Activated CD8-positive, alpha-beta memory T cell treated with anti-CD3 and anti-CD28 coated beads, Interleukin-2, amount 50 U/mL, for 4 hours (primary cell): ENCODE measurements at places on chromosomes 12 and 14.

DNA sequence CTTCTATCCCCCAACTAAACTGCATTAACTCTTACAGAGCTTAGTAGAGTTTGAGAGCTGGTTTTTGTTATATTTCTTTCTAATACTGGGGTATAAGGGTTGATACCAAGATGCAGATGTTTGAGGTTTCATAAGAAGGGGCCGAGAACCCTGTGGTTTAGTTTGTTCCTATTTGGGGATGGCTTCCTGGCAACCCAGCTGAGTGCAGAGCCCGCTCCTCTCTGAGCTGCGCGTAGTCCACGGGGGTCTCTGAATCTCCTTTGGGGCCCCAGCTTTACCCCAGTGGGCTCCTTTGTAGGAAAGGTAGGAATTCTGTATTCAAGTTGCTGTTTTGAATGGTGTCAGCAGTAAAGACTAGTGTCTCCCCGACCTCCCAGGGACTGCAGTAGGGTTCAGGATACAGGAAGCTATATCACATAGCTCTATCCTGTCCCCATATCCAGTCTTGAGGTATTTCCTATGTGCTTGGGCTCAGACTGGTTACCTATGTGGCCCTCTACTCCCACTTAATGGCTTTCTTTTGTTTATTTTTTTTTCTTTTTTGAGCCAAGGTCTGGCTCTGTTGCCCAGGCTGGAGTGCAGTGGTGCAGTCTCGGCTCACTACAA is 25.4 kb downstream of the PLXNC1 start:
- DNase-seq, result no peak

DNA sequence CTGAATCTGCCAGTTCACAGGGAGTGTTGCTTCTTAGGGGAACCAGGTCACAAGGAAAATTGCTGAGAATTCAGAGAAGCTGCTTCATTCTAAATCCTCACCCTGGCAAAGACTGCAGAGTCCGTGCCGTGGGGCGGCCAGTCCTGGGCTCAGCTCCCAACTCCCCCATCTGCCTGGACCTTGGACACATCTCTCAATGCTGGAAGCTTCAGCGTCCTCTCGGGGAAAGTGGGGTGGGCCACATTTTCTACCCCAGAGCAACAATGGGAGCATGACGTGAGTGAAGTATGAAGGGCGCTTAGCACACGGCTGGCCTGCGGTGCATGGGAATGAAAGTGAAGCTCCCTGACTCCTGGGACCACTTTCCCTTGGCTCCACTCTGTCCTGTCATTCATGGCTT is 31.2 kb downstream of the HVCN1 start:
- DNase-seq, result no peak

DNA sequence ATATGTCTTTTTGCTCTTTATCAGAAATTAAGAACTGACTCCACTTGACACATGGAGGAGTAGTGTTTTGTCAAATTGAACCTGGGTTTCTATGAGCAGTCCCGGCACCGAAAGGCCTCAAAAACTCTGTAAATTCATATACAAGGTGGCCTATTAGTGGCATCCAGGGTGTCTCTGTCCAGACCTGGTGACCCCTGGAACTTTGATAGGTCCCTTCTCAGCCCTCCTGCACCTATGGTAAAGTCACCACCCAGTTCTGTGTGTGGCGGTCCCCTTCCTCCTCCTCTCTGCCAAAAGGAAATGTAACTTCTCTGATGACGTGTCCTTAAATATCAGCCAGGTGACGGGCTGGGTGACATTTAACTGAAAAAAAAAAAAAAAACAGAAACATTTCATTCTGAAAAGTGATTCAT is 204.0 kb upstream of the FOXN3 start:
- peak; percentile 46 for DNase-seq

- peak; percentile 28 for DNase-seq
These were observed 4.5 kb upstream of the MIA2 start for GRCh38 chr14:39229222-39229543.

DNA sequence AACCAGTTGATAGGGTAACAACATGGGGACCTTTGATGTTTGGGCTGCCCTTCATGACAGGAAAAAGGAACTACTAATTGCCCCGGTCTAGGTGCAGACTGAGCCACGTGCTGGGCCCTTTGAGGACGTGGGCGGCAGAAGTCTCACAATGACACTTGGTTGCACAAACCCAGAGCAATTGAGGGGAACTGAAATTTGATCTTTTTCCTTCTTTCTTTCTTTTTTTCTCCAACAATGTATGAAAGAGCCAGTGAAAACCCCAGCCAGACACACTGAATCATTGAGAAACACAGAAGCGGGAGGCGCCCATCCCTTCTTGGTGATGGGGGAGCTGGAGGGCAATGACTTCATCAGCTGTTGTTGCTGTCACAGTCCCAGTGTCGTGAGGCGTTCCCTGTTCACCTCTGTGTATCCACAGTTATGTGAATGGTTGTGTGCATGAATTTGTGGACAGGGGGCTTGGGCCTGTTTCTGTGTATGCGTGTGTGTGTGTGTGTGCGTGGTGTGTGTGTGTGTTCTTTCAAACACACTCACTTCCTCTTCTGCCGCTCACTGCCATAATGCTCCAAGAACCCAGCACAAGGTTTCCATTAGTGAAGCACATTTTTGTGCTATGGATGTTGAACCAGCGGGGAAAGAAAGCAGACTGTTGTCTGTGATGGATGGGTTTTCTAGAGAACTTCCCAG is 137.5 kb upstream of the CCND2 start:
- peak; percentile 28 for DNase-seq

- no peak for DNase-seq
These were observed 24.3 kb downstream of the VCPKMT start for GRCh38 chr14:50092006-50092555.

GRCh38 chr14:53430870-53431269 is 277.7 kb upstream of the DDHD1 start:
- DNase-seq, result no peak

GRCh38 chr14:33580231-33580749 is 370.6 kb downstream of the EGLN3 start:
- DNase-seq, result no peak

GRCh38 chr12:5872745-5873144 is 72.3 kb downstream of the ANO2 start:
- no peak for DNase-seq

GRCh38 chr12:92509156-92509738 is 193.5 kb upstream of the PLEKHG7 start:
- no peak for DNase-seq
